Activated CD8-positive, alpha-beta memory T cell treated with anti-CD3 and anti-CD28 coated beads for 1 hour (primary cell): ENCODE measurements at places on chromosomes 16 and 17.

DNA sequence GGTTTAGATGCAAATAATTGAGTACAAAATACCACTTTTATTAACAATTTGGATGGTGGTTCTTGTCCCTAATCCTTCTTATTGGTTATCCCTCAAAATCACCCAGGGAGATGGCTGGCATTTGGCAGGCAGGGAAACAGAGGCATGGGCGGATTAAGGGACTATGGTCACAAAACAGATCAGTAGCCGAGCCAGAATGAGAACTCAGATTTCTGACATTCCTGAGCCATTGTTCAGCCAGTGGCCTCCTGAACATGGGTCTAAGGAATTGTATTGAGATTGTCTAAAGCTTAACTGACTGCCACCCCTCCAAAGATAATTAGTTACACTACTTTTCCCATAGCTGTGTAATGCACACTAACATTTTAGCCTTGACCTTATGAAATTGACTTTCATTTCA is 88.4 kb downstream of the CHD9NB start:
- DNase-seq: no peak

- no peak for DNase-seq
Observed at GRCh38 chr16:70689035-70689969, 3.4 kb upstream of the MTSS2 start.

GRCh38 chr17:82884341-82884969 is 44.6 kb upstream of the ZNF750 start:
- DNase-seq: no peak

DNA sequence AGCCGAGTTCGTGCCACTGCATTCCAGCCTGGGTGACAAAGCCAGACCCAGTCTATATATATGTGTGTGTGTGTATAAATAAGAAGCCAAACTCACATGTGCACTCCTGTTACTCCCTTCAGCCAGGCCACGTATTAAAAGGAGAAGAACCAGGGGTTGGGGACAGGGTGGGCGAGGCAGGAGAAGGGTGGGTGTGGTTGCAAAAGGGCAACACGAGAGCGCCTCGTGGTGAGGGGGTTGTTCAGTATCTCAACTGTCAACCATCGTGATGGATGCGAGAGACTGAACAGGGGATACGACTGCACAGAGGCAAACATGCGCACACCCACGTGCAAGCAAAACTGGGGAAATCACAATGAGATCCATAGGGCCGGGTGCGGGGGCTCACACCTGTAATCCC is 54.9 kb downstream of the ABCC6 start:
- no peak for DNase-seq

DNA sequence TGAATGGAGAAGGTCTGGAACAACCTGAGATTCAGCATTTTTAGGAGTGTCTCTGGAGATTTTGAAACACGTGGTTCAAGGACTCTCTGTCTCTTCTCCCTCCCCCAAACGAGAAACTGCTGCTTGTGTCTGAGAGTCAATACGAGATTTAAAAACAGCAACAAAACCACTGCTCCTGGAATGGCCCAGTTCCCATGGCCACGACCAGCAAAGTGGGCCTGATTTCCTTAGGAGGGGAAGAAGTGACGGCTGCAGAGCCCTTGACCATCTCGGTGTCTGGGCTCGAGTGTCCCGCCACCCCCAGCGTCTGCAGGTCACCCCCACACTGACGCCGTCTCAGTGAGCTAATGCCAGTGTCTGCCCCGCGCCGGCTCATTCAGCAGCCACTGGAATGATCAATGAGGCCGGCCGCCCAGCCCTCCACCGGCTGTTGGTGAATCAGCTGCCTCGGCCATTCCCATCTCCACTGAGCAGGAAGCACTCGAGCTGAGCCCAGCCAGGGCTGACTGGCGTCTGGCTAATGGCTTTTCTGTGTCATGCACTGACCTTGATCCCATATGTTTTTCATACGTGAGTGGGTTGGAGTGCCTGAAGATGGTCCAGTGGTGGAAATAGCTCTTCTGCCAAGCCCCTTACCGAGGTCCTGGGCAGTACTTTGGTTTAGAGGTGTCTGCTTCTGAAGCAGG is 151.8 kb downstream of the PITPNC1 start:
- DNase-seq: no peak
